ENCODE measurements at places on chromosomes 3 and 15. TPM values are rescaled to one million over a fixed set of nuclear protein-coding genes. Genes with fewer than 3 reads are reported as not detected.

DNA sequence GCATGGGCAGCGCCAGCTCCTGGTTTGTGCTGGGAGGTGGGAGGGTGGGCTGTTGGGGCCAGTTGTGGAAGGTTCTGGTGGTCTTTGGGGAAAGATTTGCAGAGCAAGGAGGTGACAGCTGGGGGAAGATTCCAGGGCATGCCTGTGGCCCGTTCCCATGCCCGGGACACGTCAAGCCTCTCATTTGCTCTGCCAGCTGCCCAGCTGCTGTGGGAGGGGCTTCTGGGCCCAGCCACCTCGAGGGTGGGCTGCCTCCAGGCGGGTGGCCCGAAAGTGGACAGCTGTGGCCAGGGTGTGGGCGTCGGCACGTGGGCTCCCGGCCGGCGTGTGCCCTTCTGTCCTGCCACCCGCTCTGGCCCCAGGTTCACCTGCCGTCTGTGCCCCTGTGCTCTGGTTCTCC is 17.2 kb downstream of the PLXNA1 start:
- no peak for DNase-seq

DNA sequence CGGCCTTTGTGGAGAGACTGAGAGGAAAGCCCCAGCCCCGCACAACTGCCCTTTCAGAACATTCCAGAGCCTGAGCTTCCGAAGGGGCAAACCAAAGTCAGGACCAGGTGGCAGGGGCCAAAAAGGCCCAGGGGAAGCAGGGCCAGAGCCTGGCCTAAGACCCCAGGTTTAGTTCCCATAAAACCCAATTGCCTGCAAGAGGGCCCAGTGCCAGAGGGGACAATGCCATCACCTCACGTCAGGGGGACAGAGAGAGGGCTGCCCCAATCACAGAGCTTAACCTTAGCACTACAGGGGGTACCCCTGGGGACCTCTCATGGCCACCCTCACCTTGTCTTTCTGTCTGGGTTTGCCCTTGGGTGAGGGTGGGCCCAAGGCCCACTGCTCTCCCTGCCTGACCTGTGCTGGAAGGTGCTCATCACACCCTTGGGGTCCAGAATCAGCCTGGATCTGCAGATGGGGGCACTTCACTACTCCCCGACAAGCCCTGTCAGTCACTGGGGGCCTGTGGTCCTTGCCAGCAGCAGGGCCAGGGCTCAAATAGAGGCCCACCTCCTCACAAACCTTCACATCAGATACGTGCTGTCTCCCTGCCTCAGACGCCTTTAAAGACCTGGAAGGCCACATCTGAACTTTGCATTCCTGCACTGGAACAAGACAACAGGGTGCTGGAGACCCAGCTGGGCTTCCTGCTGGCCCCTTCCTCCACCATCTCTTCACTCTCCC is 3.8 kb downstream of the CALML4 start:
- no peak for DNase-seq

Gene SLCO2A1
- total RNA-seq, result 101 TPM

Gene CIB2
- total RNA-seq, result 6.9 TPM

Gene FILIP1L
- total RNA-seq, result 861 TPM

Gene ITIH1
- not detected for total RNA-seq

Gene CIB1
- total RNA-seq, result 35.5 TPM

Gene TNFSF10
- total RNA-seq, result 53.3 TPM

Gene CCDC9B
- 66.6 TPM for total RNA-seq

- peak; percentile 79 for DNase-seq
These were observed 17.6 kb upstream of the ALDH1L1 start for GRCh38 chr3:126197854-126198584.

GRCh38 chr3:153090973-153091372 is 71.1 kb upstream of the RAP2B start:
- no peak for DNase-seq

Gene CLN6
- 11.3 TPM for total RNA-seq

Gene PARP15
- total RNA-seq, result 2.3 TPM

Gene CLDN18
- not detected for total RNA-seq

GRCh38 chr3:124483915-124484470 is 246.3 kb upstream of the UMPS start:
- no peak for DNase-seq

All from aorta (tissue), 5 donors.